ENCODE measurements at places on chromosomes 7 and 10.
A peak's percentile ranks its signal among the peaks of the same experiment; 100 is the strongest.

DNA sequence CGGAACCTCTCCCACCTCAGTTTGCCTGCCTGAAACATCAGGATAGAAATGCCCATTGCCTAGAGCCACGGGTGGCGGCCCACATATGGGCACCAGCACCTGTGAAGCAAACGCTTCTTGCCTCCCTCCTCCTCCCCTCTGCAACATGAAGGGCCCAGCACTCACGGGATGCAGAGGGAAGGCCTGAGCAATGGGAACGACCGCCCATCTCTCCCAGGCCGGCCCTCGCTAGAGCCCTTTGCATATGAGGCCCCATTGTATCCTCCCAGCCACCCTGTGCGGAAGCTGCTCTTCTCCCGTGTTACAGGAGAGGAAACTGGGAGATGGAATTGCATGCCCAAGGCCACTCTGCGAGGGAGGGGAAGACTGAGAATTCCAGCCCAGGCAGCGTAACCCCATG is 88.2 kb downstream of the RGS10 start:
- no peaks in the 10 kb centered on the region for H3K27me3 ChIP-seq
- no peak overlapping the region for H3K27ac ChIP-seq
- H3K4me1 ChIP-seq: no peaks in the 10 kb centered on the region
- no peaks in the 10 kb centered on the region for H3K36me3 ChIP-seq

GRCh38 chr10:101956117-101956516 is 99.9 kb downstream of the ARMH3 start:
- DNase-seq: no peak
- no peaks in the 10 kb centered on the region for H3K27me3 ChIP-seq
- H3K4me1 ChIP-seq: no peaks in the 10 kb centered on the region
- peaks cover 46% of the 10 kb centered on the region for H3K36me3 ChIP-seq
- no peak overlapping the region for H3K4me3 ChIP-seq
- H3K27ac ChIP-seq: no peak overlapping the region

DNA sequence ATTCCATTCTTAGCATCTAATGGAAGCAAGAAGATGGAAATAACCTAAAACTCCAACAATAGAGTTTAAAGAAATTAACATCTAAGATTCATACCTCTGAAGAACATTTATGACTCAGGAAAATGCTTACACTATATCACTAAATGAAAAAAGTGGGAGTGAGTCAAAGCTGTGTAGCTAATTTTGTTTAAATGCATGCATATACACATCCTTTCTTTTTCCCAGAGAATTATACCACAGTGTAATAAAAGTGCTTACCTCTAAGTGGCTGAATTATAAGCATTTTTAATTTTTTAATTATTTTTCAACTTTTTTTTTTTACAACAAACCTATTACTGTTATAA is 44.3 kb downstream of the CCDC71L start:
- DNase-seq: no peak
- no peaks in the 10 kb centered on the region for H3K4me1 ChIP-seq
- peaks cover 5% of the 10 kb centered on the region for H3K27me3 ChIP-seq
- H3K36me3 ChIP-seq: no peaks in the 10 kb centered on the region

DNA sequence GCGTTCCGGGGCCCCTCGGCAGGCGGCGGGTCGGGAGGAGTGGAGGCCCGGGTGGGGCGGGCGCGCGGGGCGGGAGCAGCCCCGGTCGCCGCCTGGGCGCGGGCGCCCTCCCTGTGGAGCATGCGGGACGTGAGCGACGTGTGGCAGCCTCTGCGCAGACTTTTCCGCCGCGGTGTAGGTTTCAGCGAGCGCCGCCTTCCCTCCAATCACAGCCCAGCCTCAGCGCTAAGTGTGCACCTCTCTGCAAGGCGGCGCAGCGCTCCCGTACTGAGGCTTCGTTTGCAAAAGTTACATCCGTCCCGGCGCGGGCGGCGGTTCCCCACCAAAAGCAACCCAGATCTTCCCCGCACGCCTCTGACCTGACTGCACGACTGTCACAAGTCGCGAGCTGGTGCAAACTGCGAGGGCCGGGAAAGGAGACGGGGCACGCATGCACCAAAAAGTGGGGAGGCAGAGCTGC is 1.2 kb upstream of the PFKFB3 start:
- H3K4me3 ChIP-seq: peak overlapping the region; percentile 89
- peak overlapping the region; percentile 95 for H3K27ac ChIP-seq

GRCh38 chr7:98225913-98226614 is 14.8 kb downstream of the BHLHA15 start:
- no peak overlapping the region for H3K27ac ChIP-seq
- H3K4me3 ChIP-seq: no peak overlapping the region
- peaks cover 15% of the 10 kb centered on the region for H3K36me3 ChIP-seq

- H3K27ac ChIP-seq: no peak overlapping the region
- H3K36me3 ChIP-seq: no peaks in the 10 kb centered on the region
- no peak overlapping the region for H3K4me3 ChIP-seq
Observed at GRCh38 chr10:103562383-103562782, 68.9 kb downstream of the NEURL1 start.

GRCh38 chr10:5509691-5510090 is 10.3 kb upstream of the CALML5 start:
- H3K27ac ChIP-seq: no peak overlapping the region
- no peak overlapping the region for H3K4me3 ChIP-seq
- H3K27me3 ChIP-seq: peaks cover 2% of the 10 kb centered on the region
- peaks cover 13% of the 10 kb centered on the region for H3K4me1 ChIP-seq

DNA sequence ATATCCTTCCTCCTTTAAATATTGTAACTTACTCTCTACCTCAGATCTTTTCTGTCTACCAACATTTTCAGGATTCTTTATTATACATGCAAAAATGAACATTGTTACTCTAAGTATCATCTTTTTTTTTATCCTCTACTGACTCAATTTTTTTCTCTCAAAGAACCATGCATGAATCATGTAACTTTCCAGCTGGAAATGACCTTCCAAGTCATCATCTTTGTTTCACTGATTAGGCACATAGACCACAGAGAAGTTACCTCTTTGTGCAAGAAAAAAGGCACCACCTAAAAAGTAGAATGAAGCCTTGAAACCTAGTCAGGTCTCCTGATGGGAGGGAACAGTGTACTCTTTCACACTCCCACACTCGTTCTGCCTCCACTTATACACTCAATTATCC is 234.9 kb downstream of the HGF start:
- no peaks in the 10 kb centered on the region for H3K27me3 ChIP-seq
- DNase-seq: no peak
- no peak overlapping the region for H3K27ac ChIP-seq
- no peaks in the 10 kb centered on the region for H3K4me1 ChIP-seq

GRCh38 chr7:40986351-40986873 is 716.5 kb downstream of the INHBA start:
- DNase-seq: no peak
- H3K27me3 ChIP-seq: no peaks in the 10 kb centered on the region
- H3K4me1 ChIP-seq: no peaks in the 10 kb centered on the region
- no peak overlapping the region for H3K27ac ChIP-seq

DNA sequence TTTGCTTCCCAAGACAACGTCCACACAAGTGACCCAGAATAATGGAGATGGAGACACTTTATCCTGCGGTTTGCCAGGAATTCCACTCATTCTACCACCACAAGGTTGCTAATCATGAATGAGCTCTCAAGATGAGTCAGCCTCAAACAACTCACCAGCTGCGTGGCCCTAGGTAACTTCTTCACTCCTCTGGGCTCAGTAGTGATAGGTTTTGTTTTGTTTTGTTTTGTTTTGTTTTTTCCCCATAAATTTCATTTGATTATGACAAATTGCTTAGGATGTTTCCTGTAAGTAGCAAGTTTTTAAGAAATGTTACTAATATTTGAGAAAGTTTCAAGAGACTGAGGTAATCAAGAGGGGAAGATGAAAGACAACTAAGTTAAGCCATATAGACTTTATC is 286.8 kb downstream of the PARD3 start:
- no peaks in the 10 kb centered on the region for H3K4me1 ChIP-seq
- no peak overlapping the region for H3K4me3 ChIP-seq
- H3K27me3 ChIP-seq: peaks cover 5% of the 10 kb centered on the region
- H3K27ac ChIP-seq: no peak overlapping the region
- DNase-seq: no peak
- no peaks in the 10 kb centered on the region for H3K36me3 ChIP-seq

- H3K36me3 ChIP-seq: no peaks in the 10 kb centered on the region
- H3K4me1 ChIP-seq: no peaks in the 10 kb centered on the region
- DNase-seq: no peak
- no peak overlapping the region for H3K27ac ChIP-seq
- no peak overlapping the region for H3K4me3 ChIP-seq
- H3K27me3 ChIP-seq: peaks cover 3% of the 10 kb centered on the region
Observed at GRCh38 chr7:94190599-94191061, 186.5 kb upstream of the BET1 start.

GRCh38 chr10:3925184-3925583 is 140.2 kb upstream of the KLF6 start:
- H3K36me3 ChIP-seq: no peaks in the 10 kb centered on the region
- H3K4me1 ChIP-seq: peaks cover 13% of the 10 kb centered on the region
- no peak overlapping the region for H3K4me3 ChIP-seq
- DNase-seq: no peak

GRCh38 chr10:49176310-49177268 is 11.6 kb downstream of the TMEM273 start:
- H3K27ac ChIP-seq: peak overlapping the region; percentile 64
- DNase-seq: no peak
- peaks cover 44% of the 10 kb centered on the region for H3K4me1 ChIP-seq
- H3K4me3 ChIP-seq: peak overlapping the region; percentile 43
- H3K36me3 ChIP-seq: no peaks in the 10 kb centered on the region
- H3K27me3 ChIP-seq: peaks cover 2% of the 10 kb centered on the region

DNA sequence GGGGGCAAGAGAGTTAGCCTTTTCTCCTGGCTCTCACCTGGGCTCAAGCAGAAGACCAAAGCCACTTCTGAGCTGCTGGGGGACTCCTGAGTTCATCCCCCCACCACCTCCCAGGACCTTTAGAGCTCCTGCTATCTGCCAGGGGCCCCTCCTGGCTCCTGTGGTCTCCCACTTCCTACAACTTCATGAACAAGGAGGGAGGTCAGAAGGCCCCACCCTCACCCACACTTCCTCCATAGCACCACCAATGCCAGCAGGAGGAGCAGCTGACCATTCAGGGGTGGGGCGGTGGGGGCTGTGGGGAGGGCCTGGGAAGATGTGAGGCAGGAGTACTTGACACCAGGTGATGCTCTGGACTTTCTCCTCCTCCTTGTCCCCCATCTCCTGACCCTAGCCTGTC is 32.6 kb upstream of the ADCYAP1R1 start:
- DNase-seq: no peak
- H3K4me3 ChIP-seq: no peak overlapping the region
- peaks cover 7% of the 10 kb centered on the region for H3K27me3 ChIP-seq
- no peaks in the 10 kb centered on the region for H3K36me3 ChIP-seq
- no peak overlapping the region for H3K27ac ChIP-seq

DNA sequence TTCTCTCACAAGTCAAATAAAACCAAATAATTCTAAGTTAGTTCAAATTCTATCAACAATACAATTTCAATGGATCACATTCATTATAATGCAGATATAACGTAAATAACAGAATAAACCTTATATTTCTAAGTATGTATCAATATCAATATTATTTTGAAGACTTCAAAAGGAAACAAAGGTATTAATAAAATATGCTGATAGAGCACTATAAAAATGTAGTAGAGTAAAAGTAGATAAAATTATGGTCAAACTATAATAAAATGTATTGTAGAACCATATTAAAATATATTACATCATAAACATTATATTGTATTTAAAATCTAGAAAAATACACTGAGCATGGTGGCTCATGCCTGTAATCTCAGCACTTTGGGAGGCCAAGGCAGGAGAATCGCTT is 23.5 kb upstream of the NRCAM start:
- peaks cover 28% of the 10 kb centered on the region for H3K36me3 ChIP-seq
- H3K4me3 ChIP-seq: no peak overlapping the region
- no peak overlapping the region for H3K27ac ChIP-seq
- H3K4me1 ChIP-seq: no peaks in the 10 kb centered on the region

DNA sequence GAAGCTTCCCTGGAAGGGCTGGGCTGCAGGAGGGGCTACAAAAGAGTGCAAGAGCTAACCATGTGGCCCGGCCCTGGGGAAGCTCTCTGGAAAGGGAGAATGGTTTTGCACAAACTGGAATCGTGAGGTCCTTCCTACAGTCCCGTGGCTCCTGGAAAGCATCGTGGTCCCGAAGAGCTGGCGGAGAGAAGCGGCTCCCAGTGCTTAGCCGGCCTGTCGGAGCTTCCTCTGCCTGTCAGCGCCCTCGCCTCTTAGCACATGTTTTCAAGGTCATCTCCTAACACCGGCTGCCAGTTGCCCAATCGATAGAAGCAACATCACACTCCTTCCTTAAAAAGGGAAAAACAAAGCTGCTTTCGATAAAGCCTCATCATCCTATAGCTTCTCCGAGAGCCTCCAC is 42.1 kb upstream of the MGMT start:
- no peak for DNase-seq
- no peak overlapping the region for H3K27ac ChIP-seq
- no peaks in the 10 kb centered on the region for H3K4me1 ChIP-seq
- H3K4me3 ChIP-seq: no peak overlapping the region
- H3K27me3 ChIP-seq: peaks cover 2% of the 10 kb centered on the region
- no peaks in the 10 kb centered on the region for H3K36me3 ChIP-seq

- DNase-seq: no peak
- peaks cover 3% of the 10 kb centered on the region for H3K27me3 ChIP-seq
- H3K4me1 ChIP-seq: peaks cover 3% of the 10 kb centered on the region
- H3K4me3 ChIP-seq: no peak overlapping the region
Observed at GRCh38 chr10:17250736-17251135, 22.7 kb downstream of the VIM start.

DNA sequence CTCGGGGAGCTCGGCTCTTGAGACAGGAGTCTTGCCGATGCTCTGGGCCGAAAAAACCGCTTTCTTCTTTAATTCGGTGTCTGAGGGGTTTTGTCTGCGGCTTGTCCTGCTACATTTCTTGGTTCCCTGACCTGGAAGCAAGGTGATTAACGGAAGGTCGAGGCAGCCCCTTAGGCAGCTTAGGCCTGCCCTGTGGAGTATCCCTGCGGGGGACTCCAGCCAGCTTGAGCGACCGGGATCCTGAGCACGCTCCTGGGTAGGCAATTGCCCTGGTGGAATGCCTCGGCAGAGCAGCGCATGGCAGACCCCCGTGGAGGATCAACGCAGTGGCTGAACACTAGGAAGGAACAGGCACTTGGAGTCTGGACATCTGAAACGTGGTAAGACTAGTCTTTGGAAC is 30.5 kb upstream of the GHITM start:
- no peak overlapping the region for H3K4me3 ChIP-seq
- H3K27ac ChIP-seq: no peak overlapping the region
- no peaks in the 10 kb centered on the region for H3K36me3 ChIP-seq
- H3K4me1 ChIP-seq: no peaks in the 10 kb centered on the region

DNA sequence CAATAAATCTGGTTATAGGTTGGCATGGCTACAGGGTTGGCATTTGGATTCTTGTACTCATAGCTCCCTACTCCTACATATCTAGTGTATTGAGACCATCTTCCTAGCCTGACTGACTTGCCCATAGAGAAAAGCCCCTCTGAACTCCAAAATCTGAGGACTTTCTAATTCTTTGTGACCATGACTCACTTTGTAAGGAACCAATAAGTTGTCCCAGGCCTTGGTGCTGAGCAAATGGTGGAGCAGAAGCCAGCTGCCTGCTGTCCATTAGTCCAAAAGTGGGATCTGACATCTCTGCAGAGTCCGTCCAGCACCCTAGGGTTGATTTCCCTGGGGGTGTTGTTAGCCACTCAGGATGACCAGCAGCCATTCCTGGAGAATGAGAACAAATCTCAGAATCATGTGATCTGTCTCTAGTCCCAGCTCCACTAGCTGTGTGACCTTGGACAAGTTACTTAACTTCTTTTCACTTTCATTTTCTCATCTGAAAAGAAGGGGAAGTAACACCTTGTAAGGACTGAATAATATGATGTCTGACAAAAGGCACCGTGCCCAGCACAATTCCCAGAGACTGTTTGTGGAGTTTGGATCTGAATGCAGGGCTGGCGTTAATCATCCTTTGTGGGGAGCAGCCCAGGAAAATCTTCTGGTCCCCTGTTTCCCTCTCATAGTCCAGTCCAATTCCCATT is 44.1 kb downstream of the MTURN start:
- no peaks in the 10 kb centered on the region for H3K27me3 ChIP-seq
- no peak for DNase-seq
- H3K4me1 ChIP-seq: peaks cover 6% of the 10 kb centered on the region
- no peak overlapping the region for H3K4me3 ChIP-seq
- no peaks in the 10 kb centered on the region for H3K36me3 ChIP-seq

Data from activated CD4-positive, alpha-beta T cell treated with anti-CD3 and anti-CD28 coated beads for 36 hours (primary cell).